HFFc6 (cell line): ENCODE measurements at places on chromosomes 2 and 18.

- no peak for DNase-seq
These were observed 315.7 kb downstream of the GBX2 start for GRCh38 chr2:235852526-235852920.

DNA sequence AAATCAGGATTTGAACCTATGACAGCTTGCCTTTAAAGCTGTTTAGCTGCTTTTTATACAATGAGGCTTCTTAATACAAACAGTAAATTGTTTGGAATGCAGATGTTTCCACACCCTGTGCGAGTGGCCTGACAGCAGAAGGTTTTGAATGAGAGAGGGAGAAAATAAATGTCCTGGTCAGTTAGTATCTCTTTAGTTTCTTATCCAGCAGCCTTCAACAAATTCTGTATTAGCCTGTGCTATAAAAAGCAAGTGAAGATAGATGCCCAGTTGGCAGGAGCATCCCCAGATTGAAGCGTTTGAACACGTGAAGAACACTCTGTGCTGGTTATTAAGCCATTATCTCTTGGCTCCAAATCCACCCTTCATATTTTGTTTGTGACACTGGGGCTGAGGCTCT is 70.6 kb downstream of the CERS6 start:
- DNase-seq: no peak

DNA sequence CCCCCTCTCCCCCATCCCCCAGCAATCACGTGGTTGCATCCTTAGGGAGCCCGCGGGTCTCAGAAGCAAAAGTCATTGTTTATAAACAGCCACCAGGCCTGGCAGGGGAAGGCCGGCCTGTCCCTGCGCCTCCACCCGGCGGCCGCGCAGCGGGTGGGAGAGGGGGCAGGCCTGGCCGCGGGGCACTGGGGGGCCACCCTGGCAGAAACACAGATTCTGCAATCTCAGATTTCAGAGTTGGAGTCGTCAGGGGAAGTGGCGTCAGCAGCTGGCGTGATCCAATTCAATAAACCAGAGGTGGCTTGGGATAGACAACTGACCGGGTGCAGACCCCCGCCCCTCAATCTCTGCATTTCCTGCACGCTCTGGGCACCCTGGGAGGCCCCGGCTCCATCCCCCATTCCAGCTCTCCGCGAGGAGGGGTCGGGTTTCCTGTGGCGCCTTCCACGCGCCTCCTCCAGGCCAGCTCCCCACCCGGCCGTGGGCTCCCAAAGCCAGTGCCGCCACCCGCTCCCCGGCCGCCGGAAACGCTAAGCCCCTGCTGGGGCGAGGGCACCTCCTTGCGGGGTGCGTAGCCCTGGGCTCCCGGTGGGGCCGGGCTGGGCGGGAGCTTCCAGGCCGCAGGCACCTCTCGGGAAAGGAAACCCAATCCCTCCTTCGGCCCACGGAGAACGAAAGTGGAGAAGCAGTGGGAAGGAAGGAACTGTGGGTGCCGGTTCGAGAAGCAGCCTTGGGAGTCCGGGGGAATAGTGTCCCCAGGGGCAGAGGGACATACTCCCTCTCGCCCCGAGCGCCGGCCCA is 1.1 kb downstream of the BIN1 start:
- DNase-seq: peak; percentile 8

GRCh38 chr2:85011098-85011497 is 40.1 kb downstream of the KCMF1 start:
- DNase-seq: no peak

GRCh38 chr2:207616185-207616584 is 9.0 kb downstream of the METTL21A start:
- peak; percentile 52 for DNase-seq

DNA sequence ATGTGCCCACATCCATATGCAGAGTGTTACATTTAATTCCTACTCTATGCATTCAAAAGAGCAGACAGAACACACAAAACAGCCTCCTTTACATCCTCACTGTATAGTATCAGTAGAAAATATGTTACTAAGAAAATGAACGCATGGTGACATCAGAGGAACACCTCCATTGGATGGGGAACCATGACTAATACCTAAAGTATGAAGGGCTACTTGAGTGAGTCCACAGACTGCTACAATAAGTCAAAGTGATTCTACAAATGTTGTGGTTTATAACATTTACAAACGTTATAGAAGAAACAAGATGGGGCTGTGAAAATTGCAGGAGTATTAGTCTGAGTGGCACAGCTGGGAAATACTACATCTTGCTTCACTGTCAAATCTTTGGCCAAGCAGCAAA is 1830.9 kb upstream of the PIK3C3 start:
- DNase-seq: no peak
